ENCODE measurements at places on chromosomes 3 and 15. TPM values are rescaled to one million over a fixed set of nuclear protein-coding genes. Genes with fewer than 3 reads are reported as not detected.

- DNase-seq, result no peak
Measured at GRCh38 chr15:99930696-99931095, 197.5 kb upstream of the LYSMD4 start.

- no peak for DNase-seq
Measured at GRCh38 chr3:58411036-58411435, 22.6 kb downstream of the PDHB start.

MESP2 gene
- 1.6 TPM for polyA plus RNA-seq

DUOXA2 gene
- polyA plus RNA-seq, result 0.05 TPM

- DNase-seq, result no peak
Measured at GRCh38 chr3:54660714-54661132, 267.1 kb downstream of the LRTM1 start.

- no peak for DNase-seq
Measured at GRCh38 chr3:30098653-30099455, 507.5 kb upstream of the TGFBR2 start.

DNA sequence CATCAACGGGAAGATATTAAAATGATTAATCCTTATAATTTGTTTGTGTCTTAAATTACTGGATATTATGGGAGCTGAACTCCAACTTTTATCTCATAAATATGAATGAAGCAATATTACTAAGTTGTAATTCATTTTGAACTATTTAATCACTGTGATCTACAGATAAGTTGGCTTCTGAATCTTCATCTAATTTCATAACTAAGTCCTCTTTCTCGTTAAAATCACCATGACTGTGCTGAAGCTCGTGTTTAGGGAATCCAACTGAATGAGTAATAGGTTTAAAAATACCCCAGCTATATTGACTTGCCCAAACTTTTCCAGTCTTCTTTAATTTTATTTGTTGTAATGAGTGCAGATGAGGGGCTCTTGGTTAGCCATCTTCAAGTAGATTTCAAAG lies 14.1 kb downstream of the MDFIC2 start:
- DNase-seq, result no peak

GHSR gene
- not detected for polyA plus RNA-seq

SLC22A14 gene
- 0.03 TPM for polyA plus RNA-seq

DNA sequence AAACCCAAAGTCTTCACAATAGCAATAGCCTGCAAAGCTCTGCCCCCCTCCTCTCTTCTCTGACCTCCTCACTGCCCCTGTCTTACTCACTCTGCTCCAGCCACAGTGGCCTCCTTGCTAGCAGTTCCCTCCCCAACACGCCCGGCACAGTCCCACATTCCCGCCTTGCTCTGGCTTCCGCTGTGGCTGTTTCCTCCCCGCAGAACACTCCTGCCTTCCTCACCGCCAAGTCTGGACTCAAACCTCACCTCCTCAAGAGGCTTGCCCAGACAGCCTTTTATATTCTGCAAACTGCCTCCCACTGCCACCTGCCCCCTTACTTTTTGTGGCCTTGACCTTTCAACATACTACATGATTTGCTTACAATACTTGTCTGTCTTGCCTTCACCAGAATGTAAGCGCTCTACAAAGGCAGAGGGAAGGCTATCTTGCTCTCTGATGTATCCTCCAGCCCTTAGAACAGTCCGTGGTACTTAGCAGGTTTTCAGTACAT lies 406 bp upstream of the MPI start:
- DNase-seq, result peak; percentile 54

- DNase-seq, result no peak
Measured at GRCh38 chr15:27412415-27412814, 441.4 kb downstream of the GABRG3 start.

ZNF385D gene
- polyA plus RNA-seq, result 5.8 TPM

GRCh38 chr15:73996267-73996666 lies 1.8 kb downstream of the PML start:
- no peak for DNase-seq

DNA sequence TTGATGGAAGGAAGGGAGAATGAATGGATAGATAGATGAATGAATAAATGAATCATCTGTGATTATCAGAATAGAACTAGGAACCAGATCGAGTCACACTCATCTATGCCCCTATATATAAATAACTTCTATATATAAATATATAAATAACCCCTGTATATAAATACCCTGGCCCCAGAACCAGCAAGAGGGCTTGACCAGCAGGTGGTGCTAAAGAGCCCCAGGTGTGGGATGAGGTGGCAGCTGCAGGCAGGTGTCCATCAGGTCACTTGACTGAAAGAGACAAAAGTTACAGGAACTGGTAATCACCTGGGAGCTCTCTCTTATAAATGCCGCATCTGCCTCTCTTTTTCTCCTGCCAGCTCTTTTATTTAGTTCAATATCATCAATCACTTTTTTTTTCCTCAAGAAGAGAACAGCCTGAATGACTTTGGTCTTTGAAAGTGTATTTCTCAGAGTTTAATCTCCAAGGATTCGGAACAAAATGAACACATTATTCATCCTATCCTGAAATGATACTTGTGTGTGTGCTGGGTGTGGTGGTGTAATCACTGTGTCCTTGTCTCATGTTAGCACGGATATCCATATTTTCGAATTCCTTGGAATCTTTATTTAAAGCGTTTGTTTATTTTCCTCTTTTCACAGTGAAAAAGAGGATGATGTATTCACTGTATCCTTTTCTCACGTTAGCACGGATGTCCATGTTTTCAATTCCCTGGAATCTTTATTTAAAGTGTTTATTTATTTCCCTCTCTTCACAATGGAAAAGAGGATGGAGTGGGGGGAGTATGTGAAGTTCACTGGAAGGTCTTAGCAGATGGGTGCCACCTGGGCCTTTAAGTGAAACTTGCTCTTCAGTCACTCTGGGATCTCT lies 35.4 kb upstream of the ATG7 start:
- peak; percentile 39 for DNase-seq

UBAP1L gene
- polyA plus RNA-seq, result 1.3 TPM

ETFA gene
- 30.2 TPM for polyA plus RNA-seq

DNA sequence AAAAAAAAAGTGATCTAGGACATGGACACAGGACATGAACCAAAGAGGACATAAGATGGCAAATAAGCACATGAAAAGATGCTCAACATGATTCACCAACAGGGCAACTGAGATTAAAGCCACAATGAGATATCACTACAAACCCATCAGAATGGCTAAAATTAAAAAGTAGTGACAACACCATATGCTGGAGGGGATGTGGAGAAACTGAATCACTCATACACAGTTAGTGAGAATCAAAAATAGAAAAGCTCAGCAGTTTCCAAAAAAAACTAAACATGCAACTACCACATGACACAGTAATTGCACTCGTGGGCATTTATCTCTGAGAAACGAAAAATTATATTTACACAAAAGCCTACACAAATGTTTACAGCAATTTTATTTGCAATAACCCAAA lies 27.9 kb upstream of the ACKR4 start:
- no peak for DNase-seq

- no peak for DNase-seq
Measured at GRCh38 chr15:65245096-65245856, 34.0 kb upstream of the CILP start.

DNA sequence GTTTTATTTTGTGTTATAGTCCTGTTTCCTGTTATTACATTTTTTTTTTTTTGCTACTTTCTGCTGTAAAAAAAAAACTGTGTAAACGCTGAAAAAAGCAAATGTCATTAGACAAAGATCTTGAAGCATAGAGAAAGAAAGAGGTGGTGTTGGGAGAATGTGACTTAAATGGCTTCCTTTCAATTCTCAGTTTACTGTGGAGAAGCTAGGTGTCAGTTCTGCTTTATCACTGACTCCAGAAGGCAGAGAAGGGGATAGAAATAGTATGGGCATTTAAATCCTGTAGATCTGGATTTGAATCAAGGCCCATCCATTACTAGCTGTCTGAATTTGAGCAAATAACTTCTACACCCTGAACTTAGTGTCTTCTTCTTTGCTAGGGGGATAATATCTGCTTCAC lies 23.0 kb downstream of the PPM1L start:
- DNase-seq, result no peak

CTDSPL gene
- 19.6 TPM for polyA plus RNA-seq

KNG1 gene
- polyA plus RNA-seq, result not detected

ZFAND6 gene
- polyA plus RNA-seq, result 158 TPM

DNA sequence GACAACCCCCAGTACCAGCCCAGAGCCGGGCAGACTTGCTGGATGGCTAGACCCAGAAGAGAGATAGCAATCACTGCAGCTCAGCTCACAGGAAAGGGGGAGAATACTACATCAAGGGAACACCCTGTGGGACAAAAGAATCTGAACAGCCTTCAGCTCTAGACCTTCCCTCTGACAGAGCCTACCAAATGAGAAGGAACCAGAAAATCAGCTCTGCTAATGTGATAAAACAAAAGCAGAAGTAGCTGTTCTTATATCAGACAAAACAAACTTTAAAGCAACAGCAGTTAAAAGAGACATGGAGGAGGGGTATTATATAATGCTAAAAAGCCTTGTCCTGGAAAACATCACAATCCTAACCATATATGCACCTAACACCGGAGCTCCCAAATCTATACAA lies 283.3 kb downstream of the KLF13 start:
- no peak for DNase-seq

- no peak for DNase-seq
Measured at GRCh38 chr15:63371297-63371918, 10.2 kb downstream of the CA12 start.

Data from H1 (cell line).